GM18507 (cell line): ENCODE measurements at places on chromosomes 3 and 15.

DNA sequence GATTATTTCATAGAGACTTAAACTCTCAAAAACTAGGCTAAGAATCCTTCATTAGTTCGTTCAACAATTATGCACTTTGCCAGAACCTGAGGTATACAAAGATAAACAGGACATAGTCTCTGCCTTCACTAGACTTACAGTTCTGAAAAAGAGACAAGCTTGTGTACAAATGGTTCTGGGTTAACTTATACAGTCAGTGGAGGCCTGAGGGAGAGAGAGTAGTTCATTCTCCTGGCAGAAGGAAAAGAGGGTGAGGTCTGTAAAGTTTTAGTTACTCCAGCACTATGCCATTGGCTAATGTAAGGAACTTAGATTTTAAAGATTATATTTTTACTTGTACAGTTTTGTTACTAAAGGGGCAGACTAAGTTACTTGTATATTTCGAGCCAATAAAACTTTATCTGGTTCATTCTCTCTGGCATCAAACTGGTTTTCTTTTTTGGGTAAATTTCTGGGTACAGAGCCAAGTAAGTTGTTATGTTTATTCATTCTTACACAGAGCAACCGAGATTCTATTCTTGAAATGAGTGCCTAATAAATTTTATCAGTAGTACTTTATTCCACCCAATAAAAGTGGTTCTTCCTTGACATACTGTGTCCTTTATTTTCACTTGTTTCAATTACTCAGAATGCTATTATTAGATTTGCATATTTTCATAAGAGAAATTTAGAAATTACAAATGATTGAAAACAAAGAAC is 278.7 kb downstream of the TIGIT start:
- DNase-seq = no peak

DNA sequence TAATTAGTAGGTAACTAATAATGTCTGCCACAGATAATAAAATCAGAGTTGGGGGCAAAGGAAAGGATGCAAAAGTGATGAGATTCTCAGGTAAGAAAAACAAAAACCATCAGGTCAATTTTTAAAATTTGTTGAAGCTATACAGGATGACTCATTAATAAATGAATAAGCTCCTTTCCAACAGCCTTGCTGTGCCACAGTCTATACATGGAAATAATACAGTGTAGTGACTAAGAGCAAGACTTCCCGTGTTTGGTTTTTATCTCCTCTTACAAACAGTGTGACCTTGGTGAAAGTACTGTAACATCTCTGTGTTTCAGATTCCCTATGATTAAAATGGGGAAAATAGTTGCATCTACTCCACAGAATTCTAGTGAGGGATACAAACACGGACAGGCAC is 331.6 kb downstream of the PYDC2 start:
- no peak for DNase-seq

- no peak for DNase-seq
These were observed 138.4 kb downstream of the RSRC1 start for GRCh38 chr3:158248261-158248660.

GRCh38 chr3:109336291-109336861 is 970 bp downstream of the DPPA4 start:
- DNase-seq = no peak

DNA sequence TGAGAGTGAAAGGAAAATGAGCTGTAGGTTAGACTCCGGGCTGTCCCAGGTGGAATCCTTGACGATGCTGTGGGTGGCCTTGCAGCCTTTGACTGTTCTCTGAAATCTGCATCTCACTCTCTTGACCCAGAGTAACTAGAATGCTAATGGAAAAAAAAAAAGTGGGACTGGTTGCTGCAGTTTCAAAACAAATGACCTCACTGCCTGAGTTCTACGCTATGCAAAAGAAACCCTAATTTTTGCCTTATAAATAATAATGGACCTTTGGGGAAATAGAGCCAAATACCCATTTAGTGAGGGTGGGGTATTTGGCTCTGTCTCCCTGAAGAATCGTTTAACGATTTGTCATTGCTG is 309.7 kb upstream of the C2CD4B start:
- no peak for DNase-seq

DNA sequence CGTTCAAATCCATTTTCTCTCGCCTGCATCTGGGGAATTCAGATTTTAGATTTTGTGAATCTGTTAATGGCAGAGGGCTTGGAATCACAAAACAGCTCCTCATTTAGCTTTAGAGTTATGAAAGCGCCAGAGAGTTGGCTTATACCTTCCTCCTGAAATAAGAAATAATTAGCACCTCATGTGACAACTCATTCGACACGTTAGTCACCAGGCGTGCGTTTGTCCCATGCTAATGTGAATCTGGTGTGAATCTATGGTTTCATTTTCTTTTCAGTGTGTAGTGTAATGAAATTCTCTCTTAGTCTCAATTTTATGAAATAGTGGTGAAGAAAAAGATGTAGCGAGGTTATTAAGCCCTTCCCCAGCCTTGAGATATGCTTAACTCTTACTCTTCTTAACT is 89.4 kb downstream of the EDEM1 start:
- DNase-seq = no peak

- no peak for DNase-seq
These were observed 6.2 kb downstream of the ZNF609 start for GRCh38 chr15:64466408-64467141.

DNA sequence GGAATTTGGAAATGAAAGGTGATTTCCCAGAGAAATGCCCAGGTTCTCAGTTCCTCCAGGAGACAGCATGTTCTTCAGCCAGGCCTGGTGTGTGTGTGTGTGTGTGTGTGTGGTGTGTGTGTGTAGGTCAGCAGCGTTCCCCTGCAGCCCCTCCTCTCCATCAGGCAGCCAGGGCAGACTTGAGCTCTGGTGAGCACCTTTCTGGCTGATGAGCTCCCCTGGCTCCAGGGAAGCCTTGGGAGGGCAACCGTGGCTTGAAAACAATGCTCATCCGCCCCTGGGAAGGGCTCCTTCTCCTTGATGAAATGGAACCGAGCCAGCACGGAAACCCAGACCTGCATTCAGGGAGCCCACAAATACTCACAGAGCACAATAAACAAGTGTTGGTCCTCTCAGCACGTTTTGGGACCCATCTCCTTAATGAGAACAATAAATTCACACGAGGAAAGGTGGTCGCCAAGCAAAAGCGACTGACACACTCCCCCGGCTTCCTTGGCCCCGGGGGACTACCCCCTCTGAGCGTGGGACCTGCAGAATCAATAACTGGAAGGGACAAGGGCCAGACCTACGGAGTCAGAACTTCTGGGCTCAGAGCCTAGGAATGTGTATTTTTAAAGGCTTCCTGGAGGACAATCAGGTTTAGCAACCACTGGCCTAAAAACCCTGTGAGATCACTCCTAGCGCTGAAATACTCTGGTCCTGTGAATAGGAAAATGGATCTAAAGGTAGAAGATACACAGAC is 38.6 kb upstream of the HES1 start:
- no peak for DNase-seq

DNA sequence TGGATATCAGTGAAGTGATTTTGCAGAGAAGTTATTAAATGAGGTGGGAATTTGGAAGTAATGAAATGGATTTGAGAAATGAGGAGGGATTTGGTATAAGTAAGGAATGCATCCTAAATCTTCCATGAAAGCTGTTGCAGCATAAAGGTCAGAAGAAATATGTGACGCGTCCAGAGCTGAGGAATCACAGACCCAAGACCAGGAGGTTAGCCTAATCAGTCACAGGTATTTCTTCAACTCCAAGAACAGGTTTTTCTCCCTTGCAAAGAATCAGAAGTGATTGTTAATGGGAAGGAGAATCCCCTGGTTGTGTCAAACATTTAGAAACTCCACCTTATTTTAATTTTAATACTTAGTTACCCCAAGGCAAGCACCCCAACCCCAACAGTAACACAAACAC is 253.2 kb downstream of the MEX3B start:
- no peak for DNase-seq

DNA sequence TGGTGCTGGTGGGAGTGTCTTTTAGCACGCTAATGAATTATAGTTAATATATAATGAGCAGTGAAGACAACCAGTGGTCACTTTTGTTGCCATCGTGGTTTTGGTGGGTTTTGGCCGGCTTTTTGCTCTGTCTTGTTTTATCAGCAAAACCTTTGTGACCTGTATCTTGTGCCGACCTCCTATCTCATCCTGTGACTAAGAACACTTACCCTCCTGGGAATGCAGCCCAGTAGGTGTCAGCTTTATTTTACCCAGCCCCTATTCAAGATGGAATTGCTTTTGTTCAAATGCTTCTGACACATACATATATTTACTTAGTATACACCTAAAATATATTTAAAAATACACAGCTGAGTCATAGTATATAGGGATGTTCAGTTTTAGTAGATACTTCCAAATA is 770.3 kb downstream of the PDCD6IP start:
- no peak for DNase-seq

- DNase-seq = no peak
These were observed 675 bp downstream of the RYR3 start for GRCh38 chr15:33311312-33311971.

DNA sequence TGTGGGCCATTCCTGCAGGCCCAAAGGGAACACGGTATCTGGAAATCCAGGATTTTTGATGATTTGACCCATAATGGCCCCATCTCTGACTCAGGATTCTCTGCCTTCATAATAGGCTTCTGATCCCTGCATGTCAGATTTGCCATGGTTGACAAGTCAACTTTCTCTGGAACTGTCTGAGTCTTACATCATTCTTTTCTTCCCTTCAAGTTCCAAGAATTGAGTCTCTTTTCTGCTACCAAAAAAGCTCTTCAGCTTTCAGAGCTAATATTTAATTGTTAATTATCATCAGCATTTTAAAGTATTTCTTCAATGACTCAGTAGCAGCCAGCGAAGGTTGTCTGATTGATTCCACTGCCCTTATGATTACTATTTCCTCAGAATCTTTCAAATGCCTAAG is 244.4 kb upstream of the COL8A1 start:
- DNase-seq = no peak

DNA sequence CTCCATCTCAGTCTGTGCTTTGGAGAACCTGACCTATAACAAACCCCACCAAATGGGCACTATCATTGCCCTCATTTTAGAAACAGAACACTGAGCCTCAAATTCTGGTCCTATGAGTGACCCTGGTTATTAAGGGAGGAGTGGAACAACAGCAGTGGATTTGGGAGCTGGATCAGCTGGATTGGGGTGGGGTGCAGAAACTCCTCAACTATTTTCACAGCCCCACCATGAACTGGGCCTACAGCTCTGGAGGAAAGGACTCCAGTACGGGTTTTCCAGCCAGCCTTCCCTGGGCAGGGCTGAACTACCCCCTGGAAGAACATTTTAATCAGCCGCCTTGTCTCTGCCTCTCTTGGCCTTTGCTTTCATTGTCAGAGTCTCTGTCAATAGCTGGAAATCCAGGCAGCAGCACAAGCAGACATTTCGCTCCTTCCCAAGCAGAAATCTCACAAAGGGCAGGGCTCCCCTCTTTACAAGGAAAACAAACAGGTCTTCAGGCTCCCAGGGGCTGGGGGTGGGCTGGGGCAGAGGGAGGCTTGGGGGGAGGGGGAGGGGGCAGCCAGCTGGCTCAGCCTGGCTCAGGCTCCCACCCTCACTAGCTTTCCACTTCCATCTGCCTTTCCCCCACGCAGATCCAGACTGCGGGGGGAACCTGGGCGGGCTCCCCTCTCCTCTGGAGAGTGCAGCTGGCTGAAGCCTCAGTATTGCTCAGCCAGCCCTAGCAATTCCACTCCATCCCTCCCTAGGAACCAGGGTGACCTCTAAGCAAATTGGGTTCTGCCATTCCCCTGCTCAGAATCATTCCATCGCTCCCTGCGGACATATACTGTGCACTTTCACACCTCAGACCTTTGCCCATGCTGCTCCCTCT is 13.7 kb upstream of the TLE3 start:
- DNase-seq = no peak
